RKO (cell line): ENCODE measurements at places on chromosomes 13 and 19.
A peak's percentile ranks its signal among the peaks of the same experiment; 100 is the strongest.

DNA sequence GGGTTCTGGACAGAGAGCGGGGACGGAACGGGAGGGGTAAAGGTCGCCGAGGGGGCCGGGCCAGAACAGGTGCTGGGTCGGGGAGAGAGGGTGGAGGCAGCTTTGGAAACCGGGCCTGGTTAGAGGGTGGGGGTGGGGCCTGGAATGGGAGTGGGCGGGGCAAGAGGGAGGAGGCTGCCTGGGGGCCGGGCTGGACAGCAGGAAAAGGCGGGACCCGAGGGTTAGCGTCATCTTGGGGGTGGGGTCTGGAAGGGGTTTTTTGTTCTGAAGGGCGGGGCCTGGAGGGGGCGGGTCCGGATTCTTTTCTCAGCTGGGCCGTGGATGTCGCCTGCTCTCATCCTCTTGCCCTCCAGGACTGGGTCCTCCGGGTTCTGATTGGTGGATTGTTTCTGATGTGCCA is 4.3 kb upstream of the ZNF813 start:
- DNase-seq, result no peak

DNA sequence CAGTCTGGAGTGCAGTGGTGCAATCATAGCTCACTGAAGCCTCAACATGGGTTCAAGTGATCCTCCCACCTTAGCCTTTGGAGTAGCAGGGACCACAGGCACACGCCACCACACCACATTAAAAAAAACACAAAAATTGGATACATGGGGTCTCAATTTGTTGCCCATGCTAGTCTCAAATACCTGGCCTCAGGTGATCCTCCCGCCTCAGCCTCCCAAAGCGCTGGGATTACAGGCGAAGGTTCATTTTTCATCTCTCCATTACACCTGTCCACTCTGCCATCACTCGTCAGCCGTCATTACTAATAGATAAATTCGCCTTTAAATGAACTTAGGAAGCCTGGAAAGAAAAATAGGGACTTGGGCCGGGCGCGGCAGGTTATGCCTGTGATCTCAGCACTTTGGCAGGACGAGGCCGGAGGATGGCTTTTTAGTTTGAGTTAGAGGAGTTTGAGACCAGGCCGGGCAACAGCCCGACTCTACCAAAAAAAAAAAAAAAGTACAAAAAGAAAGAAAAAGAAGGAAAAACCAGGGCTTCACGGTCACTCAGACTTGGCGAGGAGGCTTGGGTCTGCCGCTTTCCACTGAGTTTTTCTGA is 685 bp upstream of the SUPT5H start:
- peak; percentile 36 for DNase-seq

DNA sequence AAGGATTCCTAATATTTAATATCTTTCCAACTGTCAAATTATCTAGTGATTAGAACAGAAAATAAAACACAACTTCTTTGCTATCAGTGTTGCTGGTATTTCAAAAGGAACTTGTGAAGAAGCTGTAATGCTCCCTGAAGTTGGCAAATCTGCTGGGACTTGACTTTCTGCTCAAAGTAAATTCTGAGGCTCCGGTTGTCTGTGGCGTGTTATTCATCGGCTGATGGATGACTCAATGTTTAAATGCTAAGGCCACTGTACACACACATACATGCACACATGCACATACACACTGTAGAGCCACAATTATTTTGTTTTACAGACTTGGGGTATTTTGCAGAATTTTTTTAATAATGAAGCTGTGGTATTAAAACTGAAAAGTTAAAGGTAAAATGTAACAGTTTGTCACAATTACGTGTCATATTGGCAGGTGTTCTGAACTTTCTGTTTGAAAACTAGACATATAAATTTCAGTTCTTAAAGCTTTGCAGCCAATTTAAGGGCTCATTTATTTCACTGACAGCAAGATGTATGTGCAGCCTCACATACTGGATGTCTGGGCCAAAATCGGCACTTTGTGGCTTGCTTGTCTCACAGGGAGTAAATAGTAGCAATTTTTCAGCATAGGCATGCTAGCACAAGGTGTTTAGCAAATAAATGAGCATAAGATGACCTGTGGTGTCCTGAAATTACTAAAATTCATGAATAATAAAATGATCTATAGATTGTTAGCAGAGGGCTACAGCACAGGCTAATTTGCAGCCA is 1691.7 kb upstream of the PCDH20 start:
- no peak for DNase-seq

GRCh38 chr13:106156468-106156867 is 379.0 kb downstream of the EFNB2 start:
- peak; percentile 96 for DNase-seq

DNA sequence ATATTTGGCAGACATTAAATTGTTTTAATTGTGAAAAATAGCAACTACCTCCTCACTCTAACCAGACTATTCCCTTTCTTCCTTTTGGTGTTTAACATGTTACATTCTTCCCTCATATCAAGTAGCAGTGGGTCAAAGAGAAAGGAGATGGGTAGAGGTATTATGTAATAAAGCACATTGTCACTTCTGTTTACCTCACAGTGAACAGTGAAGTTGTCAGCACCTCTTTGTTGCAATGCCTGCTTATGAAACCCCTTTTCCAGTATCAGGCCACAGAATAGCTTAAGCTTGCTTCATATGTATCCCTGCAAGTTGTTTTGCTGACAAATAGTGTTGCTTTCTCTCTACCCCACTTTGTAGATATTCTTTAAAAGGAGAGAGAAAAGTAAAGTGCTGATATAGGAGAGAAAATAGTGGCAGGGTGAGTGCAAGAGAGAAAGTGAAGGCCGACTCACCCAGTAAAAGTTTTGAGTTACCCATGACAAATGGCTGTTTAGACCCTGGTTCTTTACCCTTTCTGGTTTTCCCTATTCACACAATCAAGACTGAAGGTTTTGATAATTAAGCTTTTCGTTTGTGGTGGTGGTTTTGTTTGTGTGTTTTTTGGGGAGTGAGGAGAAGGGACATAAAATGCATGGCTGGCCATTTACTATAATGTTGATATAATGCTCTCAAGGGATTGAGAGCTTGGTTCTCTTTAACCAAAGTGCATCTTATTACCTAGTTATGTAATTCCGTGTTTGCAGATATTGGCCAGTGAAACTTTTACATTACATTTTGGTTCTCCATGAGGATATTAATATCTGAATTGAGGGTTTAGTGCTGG is 3.7 kb downstream of the ITM2B start:
- no peak for DNase-seq

DNA sequence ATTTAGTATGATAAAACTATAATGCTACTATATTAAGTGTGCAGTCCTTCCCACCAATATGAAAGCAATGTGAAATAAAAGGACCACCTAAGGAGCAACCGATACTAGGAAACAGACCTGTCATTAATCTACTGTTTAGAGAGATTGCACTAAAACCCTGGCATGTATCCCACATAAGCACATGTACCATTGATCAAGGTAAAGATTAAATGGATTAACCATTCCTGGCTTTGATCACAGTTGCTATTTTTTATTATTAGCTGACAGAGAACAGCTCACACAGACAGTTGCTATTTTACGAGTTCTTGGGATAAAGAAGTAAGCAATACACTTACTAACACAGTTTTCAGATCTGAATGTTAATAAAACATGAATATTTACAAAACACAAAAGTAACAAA is 57.7 kb upstream of the ZDHHC20 start:
- no peak for DNase-seq

- peak; percentile 56 for DNase-seq
These were observed 1709.2 kb upstream of the PCDH20 start for GRCh38 chr13:63124863-63125262.

GRCh38 chr13:46926916-46927590 is 30.2 kb upstream of the HTR2A start:
- no peak for DNase-seq

DNA sequence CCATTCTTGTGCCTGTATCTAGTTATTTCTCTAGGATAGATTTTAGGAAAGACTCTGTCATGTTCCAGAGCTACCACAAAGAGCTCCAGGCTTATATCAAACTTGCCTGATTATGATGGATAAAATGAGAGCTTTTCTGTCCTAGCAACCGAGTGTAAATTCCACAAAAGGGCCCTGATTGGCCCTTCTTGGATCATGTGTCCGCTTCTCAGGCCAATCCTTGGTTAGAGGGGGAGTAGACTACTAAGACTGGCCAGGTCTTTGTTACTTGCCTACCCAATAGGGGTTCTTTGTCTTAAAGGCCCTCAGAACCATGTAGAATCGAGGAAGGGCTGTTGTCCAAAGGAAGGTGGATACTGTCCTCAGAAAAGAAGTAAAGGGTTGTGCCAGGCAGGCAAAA is 2.4 kb downstream of the DHX34 start:
- peak; percentile 44 for DNase-seq

- DNase-seq, result peak; percentile 10
These were observed 122.0 kb downstream of the OLFM4 start for GRCh38 chr13:53150568-53150967.

GRCh38 chr13:26540334-26540733 is 17.1 kb upstream of the WASF3 start:
- DNase-seq, result no peak

- no peak for DNase-seq
These were observed 23.5 kb upstream of the MYDGF start for GRCh38 chr19:4693471-4694121.
